NCI-H510A treated with DMSO at 0.1 percent for 48 hours (cell line): ENCODE measurements at places on chromosomes 5 and 9.

DNA sequence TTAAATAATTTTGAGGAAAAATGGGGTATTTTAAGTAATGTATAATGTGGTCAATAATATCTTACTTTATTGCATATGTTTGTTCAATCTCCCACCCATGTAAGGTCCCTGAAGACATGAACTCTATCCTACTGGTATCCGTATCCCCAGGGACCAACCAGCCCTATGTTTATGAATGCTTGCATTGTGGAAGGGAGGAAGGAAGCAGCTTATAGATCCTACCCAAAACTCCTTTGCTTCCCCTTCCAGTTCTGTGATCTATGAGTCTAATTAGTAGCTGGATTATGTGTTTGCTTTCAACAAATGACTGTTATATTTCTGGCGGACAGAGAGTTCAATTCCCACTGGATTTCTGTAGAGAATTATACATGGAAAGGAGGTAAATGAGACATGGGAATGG is 45.6 kb downstream of the CNTRL start:
- no peak for DNase-seq

DNA sequence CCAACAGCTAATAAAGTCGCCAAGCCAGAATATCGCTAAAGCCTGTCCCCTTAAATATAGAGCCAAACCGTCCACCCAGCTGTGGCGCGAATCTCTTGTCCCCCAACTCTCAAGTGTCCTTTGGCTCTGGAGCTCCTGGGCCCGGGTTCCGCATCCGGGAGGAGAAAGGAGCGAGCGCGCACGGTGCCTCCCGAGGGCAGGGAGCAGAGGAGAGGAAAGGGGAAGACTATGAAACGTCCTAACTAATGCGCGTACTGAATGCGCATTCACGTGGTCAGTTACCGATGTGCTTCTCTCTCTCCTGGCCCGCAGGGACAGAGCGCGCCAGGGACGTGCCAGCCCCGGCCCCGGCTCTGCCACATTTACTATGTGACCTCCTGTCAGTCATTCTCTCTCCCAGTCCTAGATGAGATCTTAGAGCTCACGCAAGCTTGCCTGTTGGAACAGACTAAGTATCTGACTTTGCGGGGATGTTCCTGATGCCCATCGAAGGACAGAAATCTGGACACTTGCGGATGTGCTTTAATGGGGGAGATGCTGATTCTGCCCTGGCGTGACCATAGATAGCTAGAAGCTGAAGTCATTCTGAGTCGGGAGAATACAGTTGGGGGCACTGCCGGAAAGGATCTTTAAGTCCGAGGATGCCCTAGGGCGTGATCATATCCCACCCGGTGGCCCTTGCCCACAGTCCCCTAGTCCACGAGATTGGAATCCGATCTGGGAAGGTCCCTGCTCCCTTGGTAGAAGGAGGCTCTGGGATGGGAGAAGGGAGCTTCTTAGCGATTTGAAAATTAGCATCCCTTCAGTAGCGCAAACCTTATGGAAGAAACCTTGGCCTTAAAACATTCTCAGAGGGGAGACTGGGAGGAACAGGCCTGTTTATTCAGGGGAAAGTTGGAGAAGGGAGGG is 5.7 kb upstream of the EBF1 start:
- no peak for DNase-seq

DNA sequence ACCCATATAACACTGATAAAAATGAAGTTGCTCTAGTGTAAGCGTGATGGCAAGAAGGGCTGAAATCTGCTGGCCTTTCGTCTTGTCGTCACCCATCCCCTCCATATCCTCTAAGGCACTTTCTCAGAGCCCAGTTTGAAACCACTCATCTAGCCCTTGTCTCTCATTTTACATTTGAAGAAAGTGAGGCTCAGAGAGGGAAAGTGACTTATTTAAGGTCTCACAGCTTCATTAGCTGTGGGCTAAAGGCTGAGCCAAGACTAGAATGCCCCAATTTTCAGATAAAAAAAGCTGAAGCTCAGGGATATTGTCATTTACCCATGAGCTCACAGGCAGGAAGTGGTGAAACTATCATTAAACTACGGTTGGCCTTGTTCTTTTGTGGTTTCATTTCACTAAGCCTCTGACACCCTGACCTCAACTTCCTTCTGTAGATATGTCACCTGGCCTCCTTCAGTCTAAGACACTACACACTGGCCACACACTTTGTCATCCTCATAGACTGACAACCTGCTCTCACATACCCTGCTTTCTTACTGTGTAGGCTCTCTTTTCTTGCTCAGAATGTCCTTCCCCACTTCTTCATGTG is 176.7 kb upstream of the DMAC1 start:
- no peak for DNase-seq

- no peak for DNase-seq
These were observed 11.7 kb downstream of the VCP start for GRCh38 chr9:35060548-35061207.

DNA sequence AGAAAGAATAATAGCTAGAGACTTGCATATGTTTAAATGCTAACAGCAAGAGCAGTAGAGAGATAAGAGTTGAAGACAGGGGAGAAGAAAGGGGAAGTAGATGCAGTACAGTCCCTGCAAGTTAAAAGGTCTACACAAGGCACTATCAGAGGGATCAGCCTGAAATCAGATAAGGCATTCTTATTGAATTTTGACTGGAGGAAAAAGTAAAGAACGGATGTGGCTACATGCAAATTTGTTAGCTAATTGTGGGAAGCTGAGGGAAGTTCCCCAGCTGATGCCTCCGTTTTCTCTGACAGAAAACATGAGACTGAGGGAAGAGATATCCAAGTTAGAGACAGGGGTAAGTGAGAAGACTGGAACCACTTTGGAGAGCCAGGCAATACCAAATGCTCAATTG is 12.9 kb upstream of the RHOBTB3 start:
- DNase-seq: no peak

GRCh38 chr9:113359385-113359784 is 10.0 kb downstream of the BSPRY start:
- DNase-seq: no peak

- DNase-seq: no peak
These were observed 113.2 kb downstream of the PALM2AKAP2 start for GRCh38 chr9:109893241-109893640.

DNA sequence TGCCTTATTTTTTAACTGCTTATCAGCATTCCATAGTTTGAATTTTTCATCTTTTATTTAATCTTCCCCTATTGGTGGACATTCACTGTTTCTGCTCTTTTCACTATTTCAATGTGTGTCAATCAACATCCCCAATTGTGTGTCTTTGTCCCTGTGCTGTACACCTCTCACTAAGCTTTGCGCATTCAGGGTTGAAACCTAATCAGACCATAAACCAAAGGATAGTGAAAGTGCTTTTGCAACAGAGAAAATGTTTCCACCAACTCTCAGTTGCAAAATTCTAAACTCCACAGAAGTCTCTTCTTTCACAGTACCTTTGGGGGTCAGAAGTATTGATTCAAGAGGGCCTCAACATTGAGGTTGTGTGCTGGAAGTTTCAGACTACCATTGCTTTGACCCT is 127.1 kb upstream of the SAP30L start:
- no peak for DNase-seq

DNA sequence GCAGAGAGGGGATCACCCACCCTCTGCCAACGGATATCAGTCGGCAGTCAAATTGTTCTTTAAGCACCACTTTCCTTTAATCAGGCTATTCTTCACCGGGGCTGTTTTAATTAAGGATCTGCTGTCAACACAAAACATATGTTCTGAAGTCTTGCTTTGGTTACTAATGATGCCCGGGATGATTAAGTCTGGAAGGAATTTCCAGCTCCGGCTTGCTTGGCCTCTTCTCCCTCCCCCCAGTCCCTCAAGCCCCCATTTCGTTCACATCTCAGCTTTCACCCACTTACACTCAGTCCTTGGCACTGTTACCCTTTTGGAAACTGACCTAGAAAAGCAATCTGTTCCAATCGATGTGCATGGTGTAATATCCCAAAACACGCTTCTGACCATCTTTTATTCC is 74.7 kb downstream of the MSX2 start:
- no peak for DNase-seq

GRCh38 chr5:128258372-128258771 is 174.8 kb downstream of the SLC12A2 start:
- no peak for DNase-seq

GRCh38 chr5:111299067-111299481 is 74.9 kb downstream of the CAMK4 start:
- peak; percentile 33 for DNase-seq

DNA sequence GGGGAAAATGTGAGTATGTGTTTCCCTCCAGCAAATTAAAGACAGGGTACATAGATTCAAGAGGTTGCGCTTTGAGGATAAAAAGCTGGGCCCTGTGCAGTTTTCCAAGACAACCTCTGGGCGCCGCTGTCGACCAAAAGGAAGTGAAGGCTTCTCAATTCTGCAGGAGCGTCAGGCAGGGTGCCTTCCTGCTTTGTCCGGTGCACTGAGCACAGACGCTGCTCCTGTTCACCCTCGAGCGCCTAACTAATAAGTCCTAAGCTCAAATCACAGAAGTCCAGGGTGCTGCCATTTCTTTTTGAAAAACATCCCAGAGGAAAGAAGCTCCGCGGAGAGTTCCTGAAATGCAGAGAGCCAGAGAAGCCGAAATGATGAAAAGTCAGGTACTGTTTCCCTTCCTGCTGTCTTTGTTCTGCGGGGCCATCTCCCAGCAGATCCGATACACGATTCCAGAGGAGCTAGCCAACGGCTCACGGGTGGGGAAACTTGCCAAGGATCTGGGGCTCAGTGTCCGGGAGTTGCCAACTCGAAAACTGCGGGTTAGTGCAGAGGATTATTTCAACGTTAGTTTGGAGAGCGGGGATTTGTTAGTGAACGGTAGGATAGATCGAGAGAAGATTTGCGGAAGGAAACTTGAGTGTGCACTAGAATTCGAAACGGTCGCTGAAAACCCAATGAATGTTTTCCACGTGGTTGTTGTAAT is at the start of gene PCDHGB1:
PCDHGB1 (plus strand) TSS at position 183 of the 703 bp plus-strand sequence; CDS start at position 345, 162 bp downstream.
- no peak for DNase-seq

GRCh38 chr5:137792303-137792702 is 38.1 kb upstream of the HNRNPA0 start:
- no peak for DNase-seq

DNA sequence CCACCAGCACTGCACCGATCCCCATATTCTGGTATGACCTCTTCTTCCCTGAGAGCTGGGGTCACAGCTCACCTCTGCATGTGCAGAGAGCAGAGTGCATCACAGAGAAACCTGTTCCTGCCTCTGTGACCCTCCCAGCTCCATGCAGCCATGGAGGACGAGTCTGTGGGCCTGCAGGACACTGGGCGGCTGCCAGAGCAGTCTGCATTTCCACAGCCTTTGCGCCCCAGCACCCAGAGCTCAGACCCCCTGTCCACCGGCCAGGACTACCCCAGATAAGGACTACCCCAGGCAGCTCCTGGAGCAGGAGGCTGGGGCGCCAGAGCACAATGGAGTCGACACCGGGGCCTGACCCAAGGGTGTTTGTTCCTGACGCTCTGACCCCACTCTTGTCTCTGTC is 308.1 kb upstream of the IRX1 start:
- DNase-seq: no peak
